NCI-H510A (cell line): ENCODE measurements at places on chromosomes 2 and 18.
A peak's percentile ranks its signal among the peaks of the same experiment; 100 is the strongest.

GRCh38 chr2:119257198-119257597, 33.6 kb downstream of the STEAP3 start:
- DNase-seq, result no peak

GRCh38 chr2:129877795-129878775, 101.4 kb upstream of the RAB6C start:
- no peak for DNase-seq

DNA sequence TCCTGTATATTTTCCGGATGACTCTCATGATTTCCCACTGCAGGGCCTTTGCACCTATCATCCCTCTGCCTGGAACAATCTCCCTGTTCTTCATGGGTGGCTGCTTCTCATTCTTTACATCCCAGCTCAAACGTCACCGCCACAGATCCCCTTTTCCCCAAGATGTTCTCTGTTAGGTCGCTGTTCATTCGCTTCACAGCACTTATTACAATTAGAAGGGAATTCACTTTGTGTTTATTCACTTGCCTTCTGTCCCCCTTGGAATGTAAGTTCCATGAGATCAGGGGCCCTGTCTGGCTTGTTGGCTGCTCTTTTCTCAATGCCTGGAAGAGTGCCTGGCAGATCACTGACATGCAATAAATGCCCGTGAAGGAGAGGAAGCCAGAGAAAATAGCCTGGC, 106.7 kb downstream of the FOXI3 start:
- no peak for DNase-seq

DNA sequence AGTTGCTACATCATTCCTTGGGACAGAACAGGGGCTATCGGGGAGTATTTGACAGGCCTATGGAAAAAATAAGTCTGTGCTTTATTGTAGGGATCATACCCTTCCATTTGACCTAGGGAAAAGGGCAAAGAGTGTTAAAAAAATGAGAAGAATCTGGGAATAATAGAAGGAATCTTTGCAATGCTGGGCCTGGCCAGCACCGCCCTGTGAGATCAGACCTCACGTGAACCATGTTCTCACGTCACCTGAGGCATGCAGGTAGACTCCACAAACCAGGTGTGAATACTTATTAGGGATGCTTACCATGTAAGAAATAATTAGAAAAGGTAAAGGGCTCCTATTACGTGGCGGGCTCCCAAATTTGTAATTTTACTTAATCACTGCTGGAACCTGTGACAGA, 177.5 kb upstream of the GATA6 start:
- no peak for DNase-seq

GRCh38 chr2:121356058-121356640, 71.1 kb upstream of the TFCP2L1 start:
- peak; percentile 26 for DNase-seq

DNA sequence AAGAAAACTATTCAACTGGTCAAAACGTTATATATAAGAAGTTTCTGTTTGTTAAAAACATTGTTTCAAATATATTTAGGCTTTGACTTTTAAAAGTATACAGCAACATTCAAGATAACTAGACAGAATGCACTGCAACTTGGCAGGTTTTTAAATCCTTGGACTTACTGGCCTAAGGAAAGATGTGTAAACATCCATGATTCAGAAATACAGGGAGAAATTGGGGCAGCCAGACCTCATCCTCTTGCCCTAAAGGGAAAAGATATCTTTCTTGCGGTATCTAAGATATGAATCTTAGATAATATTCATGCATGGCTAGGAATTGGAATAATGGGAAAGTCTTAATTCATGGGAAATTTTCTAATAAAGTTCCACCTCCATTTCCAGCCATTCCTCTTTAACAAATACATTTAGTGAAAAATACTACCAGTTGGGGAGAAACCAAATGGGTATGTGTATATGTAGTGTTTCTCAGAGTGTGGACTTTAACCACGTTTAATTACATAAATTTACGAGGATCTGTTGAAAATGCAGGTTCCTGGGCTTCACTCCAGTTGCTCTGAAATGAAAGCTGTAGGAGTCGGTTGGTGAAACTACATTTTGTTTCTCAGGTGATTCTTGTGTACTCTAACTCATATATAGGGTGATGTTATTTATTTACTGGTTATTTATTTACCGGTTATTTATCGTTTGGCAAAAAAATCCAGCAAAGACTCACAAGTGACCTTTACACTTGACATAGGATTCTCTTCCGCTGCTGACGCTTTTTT, 587 bp upstream of the TANK start:
- DNase-seq, result no peak

DNA sequence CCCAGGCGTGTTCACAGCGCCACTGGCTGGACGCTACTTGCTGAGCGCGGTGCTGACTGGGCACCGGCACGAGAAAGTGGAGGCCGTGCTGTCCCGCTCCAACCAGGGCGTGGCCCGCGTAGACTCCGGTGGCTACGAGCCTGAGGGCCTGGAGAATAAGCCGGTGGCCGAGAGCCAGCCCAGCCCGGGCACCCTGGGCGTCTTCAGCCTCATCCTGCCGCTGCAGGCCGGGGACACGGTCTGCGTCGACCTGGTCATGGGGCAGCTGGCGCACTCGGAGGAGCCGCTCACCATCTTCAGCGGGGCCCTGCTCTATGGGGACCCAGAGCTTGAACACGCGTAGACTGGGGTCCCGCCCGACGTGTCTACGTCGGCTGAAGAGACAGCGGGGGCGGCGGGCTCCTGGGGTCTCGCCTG, 891 bp upstream of the KHK start:
- peak; percentile 45 for DNase-seq

DNA sequence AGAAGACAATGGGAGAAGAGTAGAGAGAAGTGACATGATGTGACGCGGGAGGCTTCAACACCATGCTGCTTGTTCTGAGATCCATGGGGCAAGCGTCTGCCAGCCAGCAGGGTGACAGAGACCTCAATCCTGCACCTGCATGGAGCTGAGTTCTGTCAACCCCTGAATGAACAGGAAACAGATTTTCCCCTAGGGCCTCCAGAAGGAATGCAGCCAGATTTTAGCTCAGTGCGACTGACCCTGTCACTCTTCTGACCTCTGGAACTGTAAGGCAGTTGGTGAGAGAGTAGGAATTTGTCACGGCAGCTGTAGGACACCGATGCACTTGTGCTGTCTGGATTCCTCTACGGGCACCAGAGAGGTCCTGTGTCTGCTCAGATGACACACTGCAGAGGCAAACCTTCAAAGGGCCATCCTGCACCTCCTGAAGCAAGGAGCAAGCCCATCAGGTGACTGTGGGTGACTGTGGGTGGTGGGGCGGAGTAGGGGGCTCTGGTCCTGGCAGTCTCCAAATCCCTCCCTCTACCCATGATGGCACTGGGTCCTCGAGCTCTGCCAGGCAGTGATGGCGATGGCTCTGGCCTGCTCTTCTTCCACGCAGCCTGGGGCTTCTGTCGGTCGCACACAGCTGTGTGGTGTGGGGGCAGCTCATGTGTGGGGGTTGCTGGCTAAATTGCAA, 194.3 kb upstream of the TWIST2 start:
- no peak for DNase-seq

- DNase-seq, result no peak
These were observed 97.4 kb upstream of the CYRIA start for GRCh38 chr2:16763056-16763455.

DNA sequence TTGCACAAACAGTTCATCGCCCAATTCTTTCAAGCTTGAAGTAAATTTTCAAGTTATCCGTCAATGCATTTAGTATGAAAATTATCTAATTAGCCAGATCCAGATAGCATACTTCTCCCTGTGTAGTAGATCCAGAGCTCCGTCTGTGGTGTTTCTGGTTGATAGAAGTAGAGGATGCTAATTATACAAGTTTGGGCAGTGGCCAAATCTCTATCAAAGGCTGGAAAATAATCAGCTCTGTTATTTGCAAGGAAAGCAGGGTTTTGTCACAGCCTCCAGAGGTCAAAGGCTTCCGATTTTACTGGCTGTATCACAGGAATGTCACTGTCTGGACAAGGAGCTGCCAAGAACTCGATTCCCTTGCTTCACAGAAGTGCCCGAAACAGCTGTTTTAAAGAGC, 28.6 kb downstream of the LRRC30 start:
- DNase-seq, result no peak

DNA sequence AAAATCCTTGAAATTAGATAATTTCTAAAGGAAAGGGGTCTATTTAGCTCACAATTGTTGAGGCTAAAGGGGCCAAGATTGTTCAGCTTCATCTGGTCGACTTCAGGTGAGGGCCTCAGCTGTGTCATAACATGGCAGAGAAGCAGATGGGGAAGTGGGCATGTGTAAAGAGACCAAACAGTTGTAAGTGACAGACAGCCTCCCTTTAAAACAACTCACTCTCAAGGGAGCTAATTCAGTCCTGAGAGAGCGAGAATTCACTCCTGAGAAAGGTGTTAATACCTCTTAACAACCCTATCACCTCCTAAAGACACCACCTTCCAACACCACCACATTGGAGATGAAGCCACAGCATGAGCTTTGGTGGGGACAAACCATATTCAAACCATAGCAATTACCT, 62.4 kb downstream of the KCMF1 start:
- DNase-seq, result no peak

- DNase-seq, result no peak
These were observed 22.1 kb downstream of the PTRHD1 start for GRCh38 chr2:24771061-24771460.

GRCh38 chr18:2312440-2312839, 258.9 kb downstream of the METTL4 start:
- no peak for DNase-seq

GRCh38 chr18:3688690-3689089, 238.7 kb downstream of the TGIF1 start:
- no peak for DNase-seq

- no peak for DNase-seq
These were observed 285.4 kb downstream of the ZEB2 start for GRCh38 chr2:144234542-144234871.

DNA sequence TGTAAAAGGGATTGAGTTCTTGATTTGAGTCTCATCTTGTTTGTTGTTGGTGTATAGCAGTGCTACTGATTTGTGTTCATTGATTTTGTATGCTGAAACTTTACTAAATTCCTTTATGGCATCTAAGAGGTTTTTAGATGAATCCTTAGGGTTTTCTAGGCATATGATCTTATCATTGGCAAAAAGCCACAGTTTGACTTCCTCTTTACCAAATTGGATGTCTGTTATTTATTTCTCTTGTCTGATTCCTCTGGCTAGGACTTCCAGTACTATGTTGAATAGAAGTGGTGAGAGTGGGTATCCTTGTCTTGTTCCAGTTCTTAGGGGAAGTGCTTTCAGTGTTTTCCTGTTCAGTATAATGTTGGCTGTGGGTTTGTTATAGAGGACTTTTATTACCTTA, 4.8 kb downstream of the ANKAR start:
- no peak for DNase-seq

- no peak for DNase-seq
These were observed 87.7 kb downstream of the SH3YL1 start for GRCh38 chr2:175880-176820.

GRCh38 chr2:170943041-170943440, 14.0 kb downstream of the GORASP2 start:
- no peak for DNase-seq

DNA sequence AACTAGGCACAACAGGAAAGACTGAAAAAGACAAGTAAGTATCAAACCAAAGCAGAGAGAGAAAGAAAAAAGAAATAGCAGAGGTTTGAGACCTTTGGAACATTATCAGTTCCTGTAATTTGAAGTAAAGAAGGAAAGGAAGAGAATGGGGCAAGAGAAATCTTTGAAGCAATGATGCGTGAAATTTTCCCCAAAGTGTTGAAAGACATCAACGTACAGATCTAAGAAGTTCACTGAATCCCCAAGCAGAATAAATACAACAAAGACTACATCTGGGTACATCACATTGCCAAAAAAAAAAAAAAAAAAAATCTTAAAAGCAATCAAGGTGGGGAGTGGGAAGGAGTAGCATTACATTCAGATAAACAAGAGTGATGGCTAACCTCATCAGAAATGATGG, 6.0 kb upstream of the SLC30A6 start:
- DNase-seq, result no peak

DNA sequence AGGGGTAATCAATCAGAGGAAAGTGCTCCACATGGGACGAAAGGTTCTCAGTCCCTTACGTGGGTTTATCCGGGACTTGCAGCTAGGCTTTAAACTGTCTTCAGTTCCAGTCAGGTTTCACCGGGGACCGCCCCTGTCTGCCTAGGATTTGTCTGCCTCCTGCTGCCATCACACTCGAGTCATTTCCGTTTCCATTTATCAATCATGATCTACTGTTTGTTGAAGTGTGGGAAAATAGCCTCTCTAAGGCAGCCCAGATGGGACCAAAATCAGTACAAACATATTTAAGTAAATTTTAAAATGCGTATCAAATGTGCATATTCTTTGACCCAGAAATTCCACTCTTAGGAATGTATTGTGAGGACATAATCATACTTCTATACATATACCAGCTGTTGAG, 10.5 kb downstream of the TRAPPC12 start:
- no peak for DNase-seq

GRCh38 chr18:62420513-62421209, 95.6 kb downstream of the TNFRSF11A start:
- DNase-seq, result no peak

DNA sequence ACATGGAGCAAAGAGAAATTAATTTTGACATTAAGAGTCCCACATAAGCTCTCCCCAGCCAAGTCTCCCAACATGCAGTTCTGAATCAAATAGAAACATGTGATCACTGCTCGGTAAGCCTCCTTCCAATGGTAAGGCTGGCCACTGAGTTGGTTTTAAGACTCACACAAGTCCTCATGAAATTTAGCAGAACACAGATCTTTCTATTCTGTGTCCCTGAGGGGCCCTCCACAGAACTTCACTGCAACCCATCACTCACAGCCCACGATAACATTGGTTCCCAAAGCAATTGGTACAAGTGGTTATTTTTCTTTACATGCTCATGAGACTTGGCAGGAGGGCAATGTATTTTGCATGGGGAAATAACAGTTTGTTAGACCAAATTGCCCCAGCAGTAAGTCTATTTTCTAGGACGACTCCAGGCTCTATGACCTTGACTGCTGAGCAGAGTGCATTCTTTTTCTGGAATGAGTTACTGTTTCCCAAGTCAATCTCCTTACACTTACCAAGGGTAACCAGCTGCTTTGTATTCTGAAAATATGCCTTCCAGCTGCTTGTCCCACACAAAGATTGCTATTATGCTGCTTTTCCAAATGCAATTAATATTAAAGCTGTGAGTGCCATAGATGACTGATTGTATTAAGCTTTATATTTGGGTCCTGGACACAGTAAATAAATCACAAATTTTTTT, 142.3 kb upstream of the TANK start:
- no peak for DNase-seq

- no peak for DNase-seq
These were observed 436.7 kb downstream of the ZEB2 start for GRCh38 chr2:144083211-144083610.
